LNCaP clone FGC (cell line): ENCODE measurements at places on chromosomes 3 and 15.

DNA sequence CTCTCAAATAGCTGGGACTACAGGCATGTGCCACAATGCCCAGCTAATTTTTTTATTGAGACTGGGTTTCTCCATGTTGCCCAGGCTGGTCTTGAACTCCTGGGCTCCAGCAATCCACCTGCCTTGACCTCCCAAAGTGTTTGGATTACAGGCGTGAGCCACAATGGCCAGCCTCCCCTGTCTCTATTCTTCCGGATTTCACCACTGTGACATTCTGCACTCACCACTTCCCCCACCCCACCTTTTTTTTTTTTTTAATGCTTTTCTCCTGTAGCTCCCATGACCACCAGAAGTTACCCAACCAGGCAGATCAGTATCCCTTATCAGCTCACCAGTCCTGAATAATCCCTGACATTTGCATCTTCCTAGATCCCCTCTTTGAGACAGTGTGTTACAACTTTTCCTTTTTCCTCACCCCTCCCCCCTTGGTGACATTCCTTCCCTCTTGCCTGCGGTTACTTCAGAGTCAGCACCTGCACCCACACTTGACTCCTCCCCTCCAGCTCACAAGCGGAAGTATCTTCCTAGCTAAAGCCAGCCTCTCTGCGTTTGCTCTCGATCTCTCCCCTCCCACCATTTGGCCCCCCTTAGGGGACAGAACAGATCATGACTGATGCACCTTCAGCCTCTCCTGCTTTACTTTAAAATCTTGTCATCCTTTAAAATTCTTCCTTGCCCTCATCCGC lies 13.5 kb upstream of the ZNF592 start:
- DNase-seq: no peak

- DNase-seq: no peak
These were observed 63.9 kb downstream of the NME9 start for GRCh38 chr3:138265745-138266144.

GRCh38 chr15:31020542-31020941 lies 29.1 kb upstream of the MTMR10 start:
- DNase-seq: no peak

DNA sequence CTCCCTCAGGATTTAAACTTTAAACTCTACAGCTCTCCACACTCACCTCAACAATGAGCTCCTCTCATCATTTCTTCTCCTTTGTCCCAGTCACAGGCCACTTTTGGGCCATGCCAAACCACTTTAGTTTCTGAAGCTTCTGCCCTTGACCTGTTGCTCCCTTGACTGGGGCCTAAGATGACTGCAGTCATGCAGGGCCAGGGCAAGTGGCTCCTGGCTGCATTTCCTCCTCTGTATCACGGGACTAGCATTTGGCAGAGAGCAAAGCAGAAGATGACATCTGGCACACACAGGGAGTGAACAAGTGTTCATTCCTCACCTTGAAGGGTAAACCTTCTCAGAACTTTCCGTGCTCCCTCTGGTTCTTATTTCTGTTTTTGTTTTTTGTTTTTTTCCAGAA lies 136.9 kb downstream of the PDE8A start:
- DNase-seq: no peak

DNA sequence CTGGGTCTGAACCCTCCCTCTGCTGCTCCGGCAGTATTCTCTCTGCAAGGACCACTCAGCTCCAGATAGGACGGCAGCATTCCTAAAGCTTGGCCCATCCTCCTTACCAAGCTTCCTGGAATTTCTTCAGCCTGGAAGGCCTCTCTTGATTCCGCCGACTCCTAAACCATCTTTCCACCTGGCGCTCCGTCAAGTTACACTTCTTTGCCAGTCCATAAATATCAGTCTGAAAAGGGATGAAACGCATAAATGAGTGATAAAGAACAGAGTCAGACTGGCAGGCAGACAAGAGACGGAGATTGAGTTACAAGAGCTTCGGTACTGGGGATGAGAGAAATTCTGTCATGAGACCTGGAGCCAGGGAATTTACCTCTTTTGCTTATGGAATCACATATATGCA lies 44.3 kb downstream of the CERS3 start:
- DNase-seq: no peak

GRCh38 chr3:142929109-142929508 lies 34.4 kb downstream of the PAQR9 start:
- no peak for DNase-seq

- DNase-seq: no peak
These were observed 105.1 kb downstream of the MECOM start for GRCh38 chr3:169558371-169558770.

DNA sequence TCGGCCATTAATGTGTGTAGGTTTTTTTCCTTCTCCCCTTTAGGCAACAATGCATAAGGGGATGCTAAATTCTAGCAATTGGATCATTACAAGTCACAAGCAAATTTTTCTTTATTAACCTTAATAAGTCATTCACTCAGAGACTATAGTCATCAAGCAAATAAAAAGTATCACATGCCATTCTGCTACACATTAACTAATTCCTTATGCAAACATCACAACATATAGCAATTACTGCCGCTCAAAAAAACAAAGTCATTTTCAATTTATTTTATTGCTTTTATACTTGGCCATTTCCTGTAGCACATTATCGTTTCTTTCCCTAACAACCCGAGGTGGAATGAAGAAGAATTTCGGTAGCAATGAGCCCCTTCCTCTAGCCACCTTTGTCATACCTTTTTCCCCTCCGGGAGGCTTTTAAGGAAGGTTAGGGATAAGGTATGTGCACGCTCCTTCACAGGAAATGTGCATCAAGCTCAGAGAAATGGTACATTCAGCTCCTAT lies 421.2 kb downstream of the TIGIT start:
- DNase-seq: no peak

- DNase-seq: no peak
These were observed 343.2 kb downstream of the UNC13C start for GRCh38 chr15:54321426-54321825.

GRCh38 chr3:179660872-179661271 lies 8.0 kb downstream of the USP13 start:
- no peak for DNase-seq

DNA sequence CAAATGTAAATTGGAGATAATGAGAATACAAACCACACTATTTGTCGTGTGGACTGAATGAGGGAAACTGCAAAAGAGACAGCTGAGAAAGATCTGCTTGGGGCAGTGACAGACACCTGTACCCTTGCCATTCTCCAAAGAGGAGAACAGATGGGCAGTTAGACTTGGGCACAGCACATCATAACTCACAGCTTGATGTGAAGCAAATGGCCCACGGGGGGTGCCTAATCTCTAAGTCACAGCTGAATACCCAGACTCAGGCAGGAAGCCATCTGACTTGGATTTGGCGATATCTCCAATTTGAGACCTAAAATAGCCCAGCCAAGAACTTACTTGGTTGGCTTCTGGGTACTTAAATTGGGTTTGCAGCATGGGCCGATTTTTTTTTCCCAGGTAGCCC lies 10.0 kb upstream of the SLC6A11 start:
- DNase-seq: no peak

- DNase-seq: no peak
These were observed 19.5 kb upstream of the ZMAT3 start for GRCh38 chr3:179091113-179091512.

- no peak for DNase-seq
These were observed 539.2 kb downstream of the VGLL3 start for GRCh38 chr3:86451749-86452148.

DNA sequence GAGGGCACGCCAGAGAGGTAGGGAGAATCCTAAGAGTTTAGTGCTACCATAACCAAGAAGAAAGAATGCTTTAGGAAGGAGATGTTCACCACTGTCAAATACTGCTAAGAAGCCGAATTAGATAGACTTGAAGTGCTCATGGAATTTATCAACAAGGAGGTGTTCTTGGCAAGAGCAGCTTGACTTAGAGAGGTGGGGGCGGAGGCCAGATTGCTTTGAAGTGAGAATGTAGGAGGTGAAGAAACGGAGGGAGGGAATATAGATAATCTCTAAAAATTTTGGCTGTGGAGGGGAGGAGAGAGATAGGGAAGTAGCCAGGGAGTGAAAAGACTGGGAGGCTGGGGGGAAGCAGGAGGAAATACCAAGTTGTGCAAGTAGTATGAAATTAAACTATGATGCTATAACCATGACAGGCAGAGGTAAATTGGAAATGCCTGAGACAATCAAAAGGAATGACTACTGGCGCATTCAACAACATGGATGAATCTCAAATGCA lies 35.5 kb downstream of the GADL1 start:
- DNase-seq: no peak

DNA sequence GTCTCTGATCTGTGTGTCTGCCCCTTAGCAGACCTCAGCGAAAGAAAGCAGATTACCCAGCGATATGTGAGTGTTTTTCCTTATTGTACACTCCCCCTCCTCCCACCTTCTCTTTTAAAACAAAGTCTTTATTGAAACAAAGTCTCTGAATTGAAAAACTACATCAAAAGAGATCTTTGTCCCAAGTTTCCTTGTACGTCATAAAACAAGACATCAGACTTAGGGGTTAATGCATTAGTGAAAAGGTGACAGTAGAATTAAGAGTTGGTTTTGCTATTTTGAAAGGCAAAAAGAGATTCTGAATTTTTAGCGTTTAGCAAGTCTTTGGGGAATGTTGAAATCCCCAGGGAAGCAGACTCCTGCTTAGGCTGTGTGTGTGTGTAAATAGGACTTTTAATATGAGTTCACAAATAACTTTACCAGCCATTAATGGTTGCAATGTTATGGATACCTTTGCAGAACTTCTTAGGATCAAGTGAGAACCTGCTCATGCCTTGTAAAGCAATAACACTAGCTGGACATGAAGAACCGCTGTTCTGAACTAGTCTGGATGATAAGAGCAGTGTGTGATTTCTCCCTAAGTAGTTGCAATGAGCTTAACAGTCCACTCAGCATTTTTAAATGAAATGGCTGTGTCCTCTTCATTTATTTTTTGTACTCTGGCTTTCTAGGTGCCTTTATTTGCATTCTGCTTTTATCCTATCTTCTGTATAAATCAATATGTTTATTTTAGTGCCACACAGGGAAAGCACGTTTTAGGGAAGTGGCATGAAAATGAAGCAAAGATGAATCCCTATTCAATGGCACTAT lies 136.6 kb downstream of the MCTP2 start:
- DNase-seq: no peak

DNA sequence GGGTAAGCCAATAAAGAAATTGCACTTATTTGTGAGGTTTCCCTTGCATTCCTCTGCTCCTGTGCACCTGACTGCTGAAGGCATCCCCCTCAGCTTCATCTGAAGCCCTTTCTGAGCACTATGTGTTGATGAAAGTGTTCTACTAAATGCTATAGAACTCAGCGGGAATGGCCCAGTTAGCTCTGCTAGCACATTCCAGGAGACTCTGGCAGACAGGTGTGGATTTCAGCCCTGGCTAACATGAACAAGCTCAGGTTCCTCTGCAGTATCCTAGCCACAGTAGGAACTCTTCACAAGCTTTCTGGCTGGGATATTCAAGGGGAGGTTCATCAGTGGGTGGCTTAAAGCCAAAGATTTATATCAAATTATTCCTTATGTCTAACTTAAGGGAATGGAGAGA lies 265.5 kb downstream of the RORA start:
- no peak for DNase-seq

DNA sequence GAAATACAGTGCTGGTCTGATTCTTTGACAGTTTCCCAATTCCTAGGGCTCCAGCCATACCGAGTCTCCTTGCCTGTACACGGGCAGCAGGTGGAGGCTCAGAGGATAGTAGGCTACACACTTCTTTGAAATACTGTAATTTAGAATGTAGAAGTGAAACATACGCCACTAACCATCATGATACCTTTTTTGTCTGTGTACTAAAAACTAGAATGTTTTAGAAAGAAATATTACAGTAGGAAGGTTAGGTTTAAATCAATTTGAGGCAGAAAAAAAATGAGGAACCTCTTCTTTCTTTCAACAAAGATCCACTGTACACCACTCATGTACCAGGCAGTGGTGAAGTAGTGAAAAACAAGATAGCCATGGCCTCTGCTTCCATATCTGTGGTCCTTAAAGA lies 354.7 kb downstream of the MCTP2 start:
- no peak for DNase-seq

DNA sequence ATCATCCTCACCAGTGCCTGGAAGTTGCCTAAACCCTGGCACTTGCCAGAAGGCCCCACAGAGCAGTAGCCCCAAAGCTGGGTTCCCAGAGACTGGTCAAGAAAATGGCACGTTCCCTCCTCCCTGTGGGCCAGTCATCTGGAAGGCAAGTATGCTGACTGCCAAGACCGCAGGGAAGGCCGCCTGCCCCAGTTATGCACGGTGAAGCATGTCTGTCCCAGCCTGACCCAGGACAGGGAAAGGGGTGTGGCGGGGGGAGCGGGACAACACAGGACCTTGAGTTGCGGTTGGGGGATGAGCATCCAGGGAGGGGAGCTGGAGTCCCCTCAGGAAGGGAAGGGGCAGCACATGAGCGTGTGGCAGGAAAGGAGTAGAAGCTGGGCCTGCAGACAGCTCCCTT lies 33.0 kb downstream of the RBPMS2 start:
- DNase-seq: no peak

- DNase-seq: no peak
These were observed 36.1 kb upstream of the CNTN6 start for GRCh38 chr3:1056744-1057143.

DNA sequence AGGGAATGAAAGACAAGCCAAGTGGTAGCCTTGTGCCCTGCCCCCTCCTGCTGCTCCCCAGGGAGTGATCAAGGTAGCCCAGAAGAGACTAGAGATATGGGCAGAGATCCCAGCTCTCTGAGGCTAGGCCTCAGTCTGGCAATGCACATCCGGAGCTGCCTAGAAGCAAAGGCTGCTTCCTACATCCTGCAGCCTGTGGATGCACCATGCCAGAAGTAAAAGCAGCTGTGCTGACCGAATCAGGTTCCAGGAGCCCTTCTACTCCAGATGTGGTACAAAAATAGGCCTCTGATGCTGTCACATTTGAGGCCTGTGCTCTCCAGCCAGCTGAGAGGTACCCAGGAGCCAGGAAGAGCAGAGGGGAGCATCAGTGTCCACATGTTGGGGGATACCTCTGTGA lies 16.0 kb downstream of the TRAIP start:
- no peak for DNase-seq

GRCh38 chr3:132857317-132857716 lies 135.1 kb upstream of the NPHP3 start:
- no peak for DNase-seq

DNA sequence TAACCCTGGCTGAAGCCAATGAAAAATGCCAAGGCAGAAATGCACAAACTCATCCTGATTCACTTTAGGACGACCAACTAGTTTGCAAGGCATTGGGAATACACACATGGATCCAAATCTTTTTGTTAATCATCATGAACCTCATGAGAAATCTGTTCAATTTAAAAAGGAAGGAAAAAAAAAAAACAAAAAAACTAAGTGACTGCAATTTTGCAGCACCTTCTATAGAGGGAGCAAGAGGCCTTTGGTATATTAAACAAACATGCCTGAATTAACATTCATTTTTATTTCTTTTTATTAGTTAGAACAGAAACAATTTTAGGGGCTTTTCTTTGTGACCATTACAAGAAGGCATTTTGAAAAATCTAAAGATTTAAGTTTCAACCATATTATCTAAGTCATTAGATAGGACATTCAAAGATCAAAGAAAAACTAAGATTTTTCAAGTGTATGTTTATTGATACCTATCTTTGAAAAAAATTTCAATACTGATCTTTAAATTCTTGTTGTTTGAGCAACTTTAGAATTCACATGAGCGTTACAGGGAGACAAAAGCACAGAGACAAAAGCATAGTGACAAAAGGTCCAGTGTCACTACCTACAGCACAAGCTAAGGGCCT lies 182.4 kb downstream of the CBLB start:
- no peak for DNase-seq
